ENCODE measurements at places on chromosomes 5 and 9. TPM values are rescaled to one million over a fixed set of nuclear protein-coding genes. Genes with fewer than 3 reads are reported as not detected.

C9 gene
- polyA plus RNA-seq: not detected

EPB41L4A gene
- polyA plus RNA-seq: 1.2 TPM

IL5 gene
- polyA plus RNA-seq: not detected

- no peak overlapping the region for H3K4me3 ChIP-seq
- DNase-seq: no peak
- H3K36me3 ChIP-seq: no peaks in the 10 kb centered on the region
- H3K27ac ChIP-seq: no peak overlapping the region
- no peaks in the 10 kb centered on the region for H3K27me3 ChIP-seq
Observed at GRCh38 chr5:152625696-152626095, 220.6 kb upstream of the NMUR2 start.

GRCh38 chr5:5347442-5347841 is 75.0 kb upstream of the ICE1 start:
- H3K4me1 ChIP-seq: no peaks in the 10 kb centered on the region
- DNase-seq: no peak
- no peaks in the 10 kb centered on the region for H3K36me3 ChIP-seq
- H3K27ac ChIP-seq: no peak overlapping the region

- DNase-seq: no peak
- H3K36me3 ChIP-seq: peaks cover 48% of the 10 kb centered on the region
- H3K27ac ChIP-seq: peak overlapping the region; percentile 61
- no peaks in the 10 kb centered on the region for H3K27me3 ChIP-seq
Observed at GRCh38 chr5:157390551-157391297, 69.3 kb upstream of the NIPAL4 start.

DNA sequence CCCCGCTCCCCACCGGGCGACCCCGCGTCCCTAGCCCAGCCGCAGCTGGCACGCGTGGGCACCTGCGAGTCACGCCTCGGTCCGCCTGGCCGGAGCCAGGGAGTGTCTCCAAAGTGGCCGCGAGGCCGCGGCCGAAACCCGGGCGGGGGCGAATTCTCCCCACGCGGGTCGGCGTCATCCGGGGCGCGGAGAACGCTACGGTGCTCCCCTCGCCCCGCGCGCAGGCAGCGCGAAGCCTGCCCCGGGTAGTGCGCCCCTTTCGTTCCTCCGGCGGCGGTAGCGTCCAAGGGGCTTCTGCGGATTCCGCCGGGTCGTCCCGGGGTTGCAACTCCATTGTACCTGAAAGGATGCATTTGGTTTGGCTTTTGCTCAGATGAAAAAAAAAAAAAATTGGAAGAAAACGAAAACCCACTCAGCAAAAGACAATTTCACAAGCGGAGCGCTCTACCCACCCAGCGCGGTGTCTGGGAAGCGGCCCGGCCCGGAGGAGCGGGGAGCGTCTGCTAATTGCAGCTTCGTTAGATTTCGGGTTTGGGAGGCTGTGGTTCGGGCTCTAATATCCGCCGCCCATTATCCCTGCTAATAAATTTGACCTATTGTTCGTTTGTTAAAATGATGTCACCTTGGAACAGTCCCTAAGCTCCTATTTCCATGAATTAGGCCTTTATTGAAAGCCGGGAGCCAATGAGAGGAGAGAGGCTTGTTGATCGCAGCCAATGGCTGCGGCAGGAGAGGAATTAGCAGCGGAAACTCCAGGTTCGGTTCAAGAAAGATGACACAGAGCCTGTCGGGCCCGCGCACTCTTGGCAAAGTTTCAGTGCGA is at the start of gene TLX3:
Gene TLX3, plus strand, starts transcription at position 796 of the 823 bp plus-strand sequence. CDS start 118 bp downstream, outside the sequence.
- H3K4me1 ChIP-seq: peaks cover 28% of the 10 kb centered on the region
- no peak for DNase-seq
- peaks cover 5% of the 10 kb centered on the region for H3K36me3 ChIP-seq
- peaks cover 83% of the 10 kb centered on the region for H3K27me3 ChIP-seq

DNA sequence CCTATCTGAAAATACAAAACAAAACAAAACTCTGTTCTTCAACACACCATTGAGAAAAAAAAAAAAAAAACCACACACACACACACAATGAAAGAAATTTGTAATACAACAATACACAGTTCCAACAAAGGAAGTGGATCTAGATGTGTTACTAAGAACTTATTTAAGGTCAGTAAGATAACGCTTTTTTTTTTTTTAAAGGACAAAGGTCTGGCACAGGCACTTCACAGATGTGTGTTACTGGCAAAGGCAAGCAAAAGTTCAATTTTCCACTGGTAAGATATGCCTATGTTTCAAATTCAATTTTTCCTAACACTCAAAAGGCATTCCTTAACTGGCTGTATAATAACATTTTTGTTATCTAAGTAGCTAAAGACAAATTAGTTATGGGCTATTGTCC is 3.6 kb downstream of the RFK start:
- no peak overlapping the region for H3K4me3 ChIP-seq
- H3K27ac ChIP-seq: no peak overlapping the region
- peaks cover 36% of the 10 kb centered on the region for H3K4me1 ChIP-seq
- no peaks in the 10 kb centered on the region for H3K36me3 ChIP-seq
- H3K27me3 ChIP-seq: no peaks in the 10 kb centered on the region
- DNase-seq: no peak

DNA sequence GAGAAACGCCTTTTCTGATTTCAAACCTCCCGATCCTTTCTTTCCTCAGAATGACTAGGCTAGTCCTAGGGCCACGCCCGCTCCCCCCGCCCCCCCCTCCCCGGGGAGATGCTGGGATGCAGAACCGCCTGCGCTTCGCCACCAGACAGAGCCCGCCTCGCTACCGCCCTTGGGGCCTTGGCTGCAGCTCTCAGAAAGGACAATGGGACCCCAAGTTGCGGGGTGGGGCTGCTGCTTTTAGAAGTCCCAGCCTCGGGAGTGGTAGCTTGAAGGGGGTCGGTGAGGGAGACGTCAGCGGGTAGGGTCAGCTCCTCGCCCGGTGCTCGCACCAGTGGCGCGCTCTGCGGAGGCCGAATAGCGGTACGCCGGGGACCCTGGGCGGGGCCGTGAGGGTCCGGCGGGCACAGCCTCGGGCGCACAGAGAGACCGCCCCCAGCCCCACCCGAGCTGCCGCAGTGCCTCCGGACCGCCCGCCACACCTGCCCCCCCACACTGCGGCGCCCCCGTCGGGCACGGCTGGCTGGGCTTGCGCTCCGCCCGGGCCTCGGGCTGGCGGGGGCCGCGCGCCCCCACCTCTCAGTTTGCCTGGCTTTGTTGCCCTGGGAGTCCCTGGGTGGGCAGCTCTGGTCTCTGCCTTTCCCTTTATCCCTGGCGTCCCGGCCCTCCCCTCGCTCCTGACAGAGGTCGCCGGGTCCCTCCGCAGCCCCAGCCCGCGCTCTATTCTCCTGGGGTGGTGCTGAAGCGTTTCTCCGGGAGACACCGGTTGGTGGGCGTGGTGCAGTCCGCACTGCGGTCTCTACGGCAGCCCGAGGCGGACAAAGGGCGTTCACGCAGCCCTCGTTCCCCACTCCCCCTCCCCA is 1.2 kb downstream of the MAP1B start:
- H3K36me3 ChIP-seq: peaks cover 7% of the 10 kb centered on the region
- peaks cover 13% of the 10 kb centered on the region for H3K4me1 ChIP-seq
- H3K27ac ChIP-seq: no peak overlapping the region

GRCh38 chr9:137685035-137685740 is 66.4 kb downstream of the EHMT1 start:
- no peaks in the 10 kb centered on the region for H3K27me3 ChIP-seq
- peaks cover 11% of the 10 kb centered on the region for H3K36me3 ChIP-seq
- no peak overlapping the region for H3K4me3 ChIP-seq

DNA sequence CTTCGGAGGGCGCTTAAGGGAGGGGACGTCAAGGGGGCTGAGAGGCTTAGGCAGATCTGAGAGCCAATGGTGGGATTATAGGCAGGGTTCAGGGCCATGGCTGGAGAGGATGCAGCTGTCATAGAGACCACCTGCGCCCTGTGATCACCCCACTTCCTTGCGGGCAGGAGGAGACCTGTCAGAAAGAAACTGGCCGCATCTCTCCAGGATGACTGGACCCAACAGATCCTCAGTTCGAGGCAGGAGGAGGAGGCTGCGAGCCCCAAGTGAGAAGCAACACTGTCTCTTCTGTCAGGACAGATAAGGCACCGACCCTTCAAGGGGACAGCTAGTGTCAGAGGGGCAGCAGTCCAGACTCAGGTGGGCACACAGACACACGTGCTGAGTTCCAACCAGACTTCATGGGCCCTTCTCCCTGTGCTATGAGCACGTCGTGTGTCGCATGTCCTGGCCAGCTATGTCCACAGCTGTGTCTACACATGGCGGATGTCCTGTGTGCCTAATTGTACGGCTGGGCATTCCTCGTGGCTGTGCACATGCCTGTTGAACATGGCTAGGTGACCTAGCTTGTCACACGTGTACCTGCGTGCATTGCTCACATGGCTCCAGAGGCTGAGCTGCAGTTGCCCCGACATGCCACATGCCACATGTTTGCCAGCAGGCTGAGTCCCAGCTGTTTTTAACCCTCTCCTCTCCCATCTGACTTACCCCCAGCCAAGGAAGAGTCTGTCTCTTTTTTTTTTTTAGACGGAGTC is 583 bp upstream of the AQP3 start:
- no peak overlapping the region for H3K27ac ChIP-seq
- H3K4me1 ChIP-seq: peaks cover 17% of the 10 kb centered on the region
- DNase-seq: no peak
- peak overlapping the region; percentile 58 for H3K4me3 ChIP-seq
- peaks cover 34% of the 10 kb centered on the region for H3K27me3 ChIP-seq

DNA sequence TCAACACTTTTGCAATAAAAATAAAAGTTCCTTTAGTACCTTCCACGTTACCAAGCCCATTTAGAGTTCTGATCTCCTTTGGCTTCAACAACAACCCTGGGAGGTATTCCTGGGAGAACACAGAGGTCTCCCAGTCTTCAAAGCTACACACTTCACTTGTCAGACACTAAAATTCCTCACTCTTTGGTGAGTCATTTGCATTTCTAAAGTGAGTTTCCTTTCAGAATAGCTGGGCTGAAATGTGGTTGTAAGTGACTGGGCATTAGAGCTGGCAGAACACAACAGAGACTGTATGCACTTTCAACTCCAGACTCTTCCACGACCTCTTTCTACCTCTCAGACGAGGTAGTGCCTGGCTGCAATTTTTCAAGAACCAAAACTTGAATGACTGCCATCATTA is 11.5 kb upstream of the F2RL1 start:
- H3K4me3 ChIP-seq: no peak overlapping the region
- no peak for DNase-seq

- no peak overlapping the region for H3K4me3 ChIP-seq
- no peak overlapping the region for H3K27ac ChIP-seq
- no peak for DNase-seq
- H3K36me3 ChIP-seq: no peaks in the 10 kb centered on the region
- H3K27me3 ChIP-seq: no peaks in the 10 kb centered on the region
- H3K4me1 ChIP-seq: no peaks in the 10 kb centered on the region
Observed at GRCh38 chr5:21685522-21685921, 1167.6 kb downstream of the CDH12 start.

- H3K4me1 ChIP-seq: no peaks in the 10 kb centered on the region
- H3K27me3 ChIP-seq: no peaks in the 10 kb centered on the region
- H3K36me3 ChIP-seq: no peaks in the 10 kb centered on the region
- H3K4me3 ChIP-seq: no peak overlapping the region
- H3K27ac ChIP-seq: no peak overlapping the region
- no peak for DNase-seq
Observed at GRCh38 chr5:4758550-4758949, 381.6 kb upstream of the ADAMTS16 start.
